ENCODE measurements at places on chromosomes 3 and 15.

DNA sequence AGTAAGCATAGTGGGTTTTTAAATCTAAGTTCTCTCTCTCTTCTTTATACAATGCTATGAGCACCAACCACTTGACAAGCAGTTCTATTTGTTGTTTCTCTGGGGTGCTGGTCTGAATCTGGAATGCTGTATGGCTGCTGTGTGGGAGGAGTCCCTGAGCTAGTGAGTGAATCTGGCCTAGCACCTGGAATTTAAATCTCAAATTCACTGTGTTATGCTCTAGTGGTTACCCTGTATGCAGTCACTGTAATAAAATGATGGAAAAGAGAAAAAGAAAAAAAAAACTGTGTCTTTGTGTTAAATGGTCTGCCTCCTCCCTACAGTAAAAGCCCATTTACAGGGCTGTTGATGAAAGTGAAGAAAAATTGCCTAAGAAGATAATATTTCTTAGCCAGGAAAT is 155.0 kb downstream of the ATP8B4 start:
- no peak for DNase-seq

GRCh38 chr3:30320392-30320791 is 286.0 kb upstream of the TGFBR2 start:
- no peak for DNase-seq

DNA sequence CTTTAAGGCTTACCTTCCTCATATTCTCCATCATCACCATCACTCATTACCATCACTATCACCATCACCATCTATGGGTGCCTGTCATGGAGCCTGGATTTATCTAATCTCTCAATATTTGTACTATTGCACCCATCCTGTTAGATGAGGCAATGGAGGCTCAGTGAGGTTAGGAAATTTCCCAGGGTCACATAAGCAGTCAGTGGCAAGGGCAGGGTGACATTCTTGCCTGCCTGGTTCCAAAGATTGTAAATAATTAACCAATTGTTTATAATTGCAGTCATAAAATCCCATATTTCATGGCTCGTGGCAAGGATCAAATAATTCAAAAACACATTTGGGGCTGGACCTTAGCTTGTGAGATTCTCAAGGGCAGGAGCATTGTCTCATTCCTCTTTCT is 55.2 kb downstream of the MGLL start:
- no peak for DNase-seq

- DNase-seq: no peak
These were observed 154.8 kb upstream of the TTC14 start for GRCh38 chr3:180447136-180447535.

GRCh38 chr3:17709236-17709810 is 33.1 kb downstream of the TBC1D5 start:
- no peak for DNase-seq

DNA sequence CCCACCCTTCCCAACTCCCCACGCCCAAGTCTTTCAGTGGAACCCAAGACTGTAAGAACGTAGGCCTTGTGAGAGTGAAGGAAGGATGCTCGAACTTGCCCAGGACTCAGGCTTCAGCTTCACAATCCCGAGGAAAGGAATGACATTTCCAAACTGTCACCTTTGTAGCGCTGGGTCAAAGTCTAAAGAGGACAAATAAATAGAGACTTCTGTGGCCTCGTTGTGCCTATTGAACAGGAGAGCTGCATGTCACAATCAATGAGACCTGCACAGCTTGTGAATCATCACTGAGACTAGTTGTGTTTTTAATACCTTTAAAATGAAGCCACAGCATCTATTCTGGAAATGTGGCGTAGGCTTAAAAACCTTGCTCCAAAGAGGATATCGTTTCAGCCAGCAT is 222.8 kb upstream of the ST8SIA2 start:
- no peak for DNase-seq

- DNase-seq: peak; percentile 69
These were observed 27.1 kb upstream of the SLC30A4 start for GRCh38 chr15:45549541-45550220.

DNA sequence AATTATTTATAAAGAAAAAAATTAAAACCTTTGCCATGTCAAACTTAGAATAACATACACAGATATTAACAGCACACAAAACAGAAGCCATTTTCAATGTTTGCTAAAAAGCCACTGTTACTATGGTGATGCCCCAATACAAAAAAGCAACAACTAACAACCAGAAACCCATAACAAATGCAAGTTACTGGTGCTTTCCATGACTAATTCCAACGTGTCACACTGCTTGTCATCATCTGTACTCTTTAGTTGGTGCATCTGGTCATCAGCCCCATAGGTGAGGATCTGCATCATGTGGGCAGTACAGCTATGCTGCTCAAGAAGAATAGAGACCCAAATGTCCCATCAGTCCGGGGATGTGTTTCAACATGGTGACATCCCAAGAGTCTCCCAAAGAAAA is 52.8 kb downstream of the ATP8B4 start:
- DNase-seq: peak; percentile 33

GRCh38 chr15:57861815-57862586 is 155.5 kb downstream of the POLR2M start:
- DNase-seq: peak; percentile 74

GRCh38 chr3:13748276-13748879 is 131.5 kb downstream of the WNT7A start:
- DNase-seq: peak; percentile 4

- DNase-seq: no peak
These were observed 6.5 kb downstream of the TWF2 start for GRCh38 chr3:52232279-52233107.

GRCh38 chr3:186807231-186807630 is 949 bp upstream of the RFC4 start:
- DNase-seq: no peak

DNA sequence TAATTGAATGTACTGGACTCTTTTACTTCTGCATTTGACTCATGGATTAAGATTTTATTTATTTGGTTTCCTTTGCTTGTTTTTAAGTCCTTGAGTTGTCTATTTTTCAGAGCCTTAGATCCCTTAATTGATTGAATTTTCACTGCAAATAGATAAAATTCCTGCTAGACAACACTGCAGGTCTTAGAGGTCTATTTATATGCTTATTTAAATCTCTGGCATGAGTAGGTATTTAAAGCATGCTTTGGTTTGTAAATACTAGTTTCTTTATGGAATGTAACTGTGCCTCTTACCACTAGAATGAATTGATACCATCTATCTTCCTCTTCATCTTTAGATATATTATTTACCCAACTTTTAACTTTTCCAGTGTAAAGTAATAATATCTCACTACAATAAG is 20.0 kb downstream of the PLSCR5 start:
- no peak for DNase-seq

DNA sequence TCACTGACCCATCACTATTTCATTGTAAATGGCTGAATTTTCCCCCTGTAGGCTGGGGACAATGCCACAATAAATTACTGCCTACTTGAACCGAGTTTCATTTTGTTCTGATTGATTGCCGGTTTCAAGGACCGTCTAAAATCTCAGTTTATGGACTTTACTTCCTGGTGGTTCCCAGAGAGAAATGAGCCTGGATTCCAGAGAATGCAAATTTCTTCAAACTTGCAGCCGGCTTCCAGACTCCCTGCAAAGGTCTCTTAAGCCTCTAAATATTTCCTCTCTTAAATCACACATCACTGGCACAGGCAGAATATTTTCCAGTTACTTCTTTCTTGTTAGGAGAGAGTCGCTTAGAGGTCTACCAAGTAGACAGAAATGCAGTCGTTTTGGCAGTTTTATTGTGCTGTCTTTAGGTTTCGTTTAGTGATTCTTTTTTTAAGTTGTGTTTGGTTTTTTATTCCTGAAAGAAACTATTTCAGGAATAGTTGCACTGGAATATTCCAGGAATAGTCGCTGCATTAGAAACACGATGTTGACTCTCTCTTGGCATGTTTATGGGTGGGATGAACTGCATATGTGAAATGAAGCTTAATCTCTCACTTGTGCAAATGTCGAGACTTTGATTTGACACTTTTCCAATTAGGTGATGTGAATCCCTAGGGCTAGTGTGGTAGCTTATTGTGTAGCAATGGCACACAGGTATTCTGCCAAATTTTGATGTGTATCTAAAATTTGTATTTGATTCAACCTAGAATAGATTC is 284.1 kb upstream of the NR2E3 start:
- peak; percentile 56 for DNase-seq

- DNase-seq: no peak
These were observed 166.3 kb downstream of the DOCK3 start for GRCh38 chr3:50840983-50841489.

GRCh38 chr3:194249323-194250097 is 101.6 kb downstream of the CPN2 start:
- no peak for DNase-seq

- DNase-seq: no peak
These were observed 93.6 kb upstream of the LPP start for GRCh38 chr3:188060264-188060835.

DNA sequence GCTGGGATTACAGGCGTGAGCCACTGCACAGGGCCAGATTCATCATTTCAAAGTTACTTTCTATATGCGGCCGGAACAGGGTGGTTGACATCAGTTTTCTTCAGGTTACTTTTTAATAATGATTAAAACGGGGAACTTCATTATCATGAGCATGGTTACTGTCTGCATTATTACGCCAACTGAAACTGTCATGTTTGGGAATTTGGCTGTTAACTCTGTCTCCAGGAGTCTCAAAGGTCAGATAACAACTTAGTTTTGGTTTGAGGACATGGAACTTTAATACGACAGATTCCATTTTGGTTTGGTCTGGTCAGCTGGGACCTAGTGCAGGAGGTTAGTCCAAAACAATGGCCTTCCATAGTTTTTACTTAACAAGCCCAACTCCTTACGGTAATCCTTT is 8.5 kb downstream of the CYP8B1 start:
- no peak for DNase-seq

DNA sequence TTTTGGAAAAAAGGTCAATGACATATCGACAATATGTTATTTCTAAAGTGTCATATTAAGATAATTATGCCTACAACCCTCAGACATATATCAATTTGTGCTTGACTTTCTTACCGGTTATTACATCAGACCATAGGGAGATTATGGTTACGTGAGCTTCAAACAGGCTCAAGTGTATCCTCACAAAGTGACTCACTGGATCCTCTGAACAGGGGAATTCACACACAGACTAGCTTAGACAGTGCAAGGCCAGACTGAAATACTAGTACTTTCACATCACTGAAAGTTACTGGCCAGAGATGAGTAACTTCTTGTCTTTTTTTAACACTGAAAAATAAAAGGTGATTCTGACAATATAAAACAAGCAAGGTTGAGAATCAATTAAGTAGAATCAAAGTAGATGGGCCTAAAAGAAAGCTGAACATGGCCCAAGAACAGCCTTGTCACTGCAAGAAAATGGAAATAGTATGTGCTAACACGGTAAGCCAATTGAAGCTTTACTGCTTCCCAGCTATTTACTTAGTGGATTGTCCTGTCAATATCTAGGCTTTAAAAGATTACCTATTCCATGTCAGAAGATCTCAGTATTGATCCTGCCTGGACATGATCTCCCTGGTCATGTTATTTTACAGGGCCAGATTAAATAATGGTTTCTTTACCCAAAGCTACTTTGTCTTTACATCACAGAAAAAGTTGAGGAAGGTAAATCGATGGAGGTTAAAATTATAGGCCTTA is 848.6 kb downstream of the ROBO1 start:
- DNase-seq: peak; percentile 52

- no peak for DNase-seq
These were observed 172.8 kb upstream of the PLSCR5 start for GRCh38 chr3:146777941-146778340.

- peak; percentile 4 for DNase-seq
These were observed 1146.4 kb downstream of the NAALADL2 start for GRCh38 chr3:176005564-176005963.

- no peak for DNase-seq
These were observed 38.6 kb upstream of the SEC22A start for GRCh38 chr3:123163141-123163540.

- DNase-seq: no peak
These were observed 54.1 kb downstream of the NFKBIZ start for GRCh38 chr3:101903451-101903871.

- DNase-seq: peak; percentile 25
These were observed 20.1 kb upstream of the FSTL1 start for GRCh38 chr3:120470870-120471269.

DNA sequence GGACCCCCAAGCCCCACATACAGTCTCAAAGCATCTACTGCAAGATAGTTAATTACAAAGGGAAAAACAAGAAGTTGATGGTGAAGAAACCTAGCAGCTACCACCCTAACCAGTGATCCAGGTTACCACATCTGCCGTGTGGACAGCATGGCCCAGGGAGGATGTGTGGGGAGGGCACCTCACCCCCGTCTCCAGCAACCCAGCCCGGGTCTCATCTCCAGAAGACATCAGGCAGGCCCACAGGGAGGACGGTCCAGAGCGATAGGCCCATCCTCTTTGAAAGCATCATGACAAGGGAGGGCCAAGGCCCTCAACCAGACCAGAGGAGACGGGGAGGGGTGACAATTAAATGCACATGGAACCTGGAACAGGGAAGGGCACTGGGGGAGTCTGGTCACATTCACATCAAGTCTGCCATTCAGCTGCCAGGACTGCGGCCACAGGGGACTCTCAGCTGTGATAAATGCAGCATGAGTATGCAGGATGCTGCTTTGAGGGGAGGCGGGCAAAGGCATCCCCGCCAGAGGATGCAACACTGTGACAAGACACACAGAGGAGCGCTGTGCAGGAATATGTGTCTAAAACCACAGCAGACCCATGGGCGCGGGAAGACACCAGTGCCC is 18.8 kb downstream of the ZXDC start:
- DNase-seq: no peak

GRCh38 chr3:184514171-184514490 is 47.5 kb upstream of the EPHB3 start:
- DNase-seq: no peak

GRCh38 chr3:112519424-112520001 is 20.2 kb upstream of the BTLA start:
- DNase-seq: peak; percentile 66

DNA sequence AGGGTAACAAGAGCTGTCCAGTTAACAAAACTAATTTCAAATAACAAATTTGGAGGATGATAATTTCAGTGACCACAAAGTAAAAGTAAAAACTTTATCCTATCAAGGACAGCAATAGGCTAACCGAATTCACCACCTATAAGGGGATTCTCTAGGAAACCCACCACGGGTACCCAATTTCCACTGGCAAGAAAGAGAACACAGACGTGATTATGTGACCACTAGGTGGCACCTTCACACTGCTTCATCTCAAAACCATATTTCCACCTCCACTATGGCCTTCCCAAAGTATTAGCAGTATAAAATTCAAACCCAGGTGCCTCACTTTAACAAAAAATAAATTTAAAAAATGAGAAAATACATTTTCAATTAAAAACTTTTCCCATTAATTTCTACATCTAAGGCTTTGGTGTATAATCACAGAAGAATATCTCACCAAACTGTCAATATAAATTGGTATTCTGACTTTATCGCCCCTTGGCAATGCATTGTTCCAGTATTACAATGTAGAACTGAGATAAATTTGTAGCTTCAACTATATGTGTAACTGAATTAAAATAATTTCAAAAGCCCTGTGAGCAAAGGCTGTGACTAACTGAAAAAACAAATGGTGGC is 96.5 kb downstream of the FSIP1 start:
- peak; percentile 56 for DNase-seq
